ENCODE measurements at places on chromosomes 3 and 15.

DNA sequence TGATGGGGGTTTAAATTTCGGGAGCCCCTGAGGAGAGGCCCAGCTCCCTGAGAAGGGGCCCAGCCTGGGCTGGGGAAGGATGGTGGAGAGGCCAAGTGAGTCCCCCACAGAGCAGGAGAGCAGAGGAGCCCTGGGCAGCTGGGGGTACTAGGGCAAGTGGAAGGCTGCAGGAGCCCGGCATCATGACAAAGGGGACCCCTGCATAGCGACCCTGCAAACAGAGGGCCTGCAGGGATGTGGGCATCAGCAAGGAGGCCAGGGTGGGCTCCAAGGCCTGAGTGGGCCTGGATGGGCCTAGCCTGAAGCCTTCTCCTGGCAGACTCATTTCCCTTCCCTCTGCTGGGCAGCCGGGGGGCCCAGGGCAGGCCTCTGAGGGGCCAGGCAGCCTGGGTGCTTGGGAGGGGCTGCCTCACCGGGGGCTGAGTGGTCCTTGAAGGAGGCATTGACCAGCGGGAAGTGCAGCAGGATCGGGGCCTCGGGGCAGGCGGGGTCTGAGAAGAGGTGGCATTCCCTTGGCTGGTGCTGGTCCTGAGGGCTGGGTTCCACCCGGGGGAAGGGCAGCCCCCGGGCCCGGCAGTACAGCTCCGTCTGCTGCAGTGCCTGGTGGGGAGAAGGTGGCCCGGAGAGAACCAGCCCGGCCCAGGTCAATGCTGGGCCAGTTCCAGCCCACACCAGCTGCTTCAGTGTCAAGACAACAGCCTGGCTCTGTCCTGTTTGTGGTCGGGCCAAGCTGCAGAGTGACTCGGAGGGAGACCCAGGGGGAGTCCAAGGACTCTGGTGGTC, 24.7 kb downstream of the PLA2G4D start:
- no peak for DNase-seq

DNA sequence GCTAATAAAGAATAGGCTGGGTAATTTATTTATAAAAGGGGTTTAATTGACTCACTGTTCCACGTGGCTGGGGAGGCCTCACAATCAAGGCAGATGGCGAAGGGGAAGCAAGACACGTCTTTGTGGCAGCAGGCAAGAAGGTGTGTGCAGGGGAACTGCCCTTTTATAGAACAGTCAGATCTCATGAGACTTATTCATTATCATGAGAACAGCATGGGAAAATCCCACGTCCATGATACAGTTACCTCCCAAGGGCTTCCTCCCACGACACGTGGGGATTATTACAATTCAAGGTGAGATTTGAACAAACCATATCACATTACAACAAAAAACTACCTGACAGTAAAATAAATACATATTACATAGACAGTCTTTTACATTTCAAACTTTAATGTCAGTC, 414.9 kb downstream of the NAALADL2 start:
- no peak for DNase-seq

DNA sequence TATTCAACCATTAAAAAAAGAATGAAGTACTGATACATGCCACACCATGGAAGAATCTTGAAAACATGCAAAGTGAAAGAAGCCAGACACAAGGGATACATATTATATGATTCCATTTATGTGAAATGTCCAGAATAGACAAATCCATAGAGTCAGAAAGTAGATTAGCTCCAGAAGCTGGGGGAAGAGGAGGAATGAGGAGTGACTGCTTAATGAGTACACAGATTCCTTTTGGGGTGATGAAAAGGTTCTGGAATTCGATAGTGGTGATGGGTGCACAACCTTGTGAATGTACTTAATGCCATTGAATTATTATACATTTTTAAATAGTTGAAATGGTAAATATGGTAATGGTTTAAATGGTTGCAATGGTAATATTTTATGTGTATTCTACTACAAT, 90.6 kb upstream of the SPATA12 start:
- no peak for DNase-seq

- DNase-seq = no peak
Observed at GRCh38 chr3:40736943-40737342, 212.2 kb downstream of the ZNF621 start.

GRCh38 chr3:194030372-194030771, 105.6 kb upstream of the HES1 start:
- DNase-seq = no peak

GRCh38 chr3:112333381-112334317, 693 bp downstream of the CD200 start:
- no peak for DNase-seq

DNA sequence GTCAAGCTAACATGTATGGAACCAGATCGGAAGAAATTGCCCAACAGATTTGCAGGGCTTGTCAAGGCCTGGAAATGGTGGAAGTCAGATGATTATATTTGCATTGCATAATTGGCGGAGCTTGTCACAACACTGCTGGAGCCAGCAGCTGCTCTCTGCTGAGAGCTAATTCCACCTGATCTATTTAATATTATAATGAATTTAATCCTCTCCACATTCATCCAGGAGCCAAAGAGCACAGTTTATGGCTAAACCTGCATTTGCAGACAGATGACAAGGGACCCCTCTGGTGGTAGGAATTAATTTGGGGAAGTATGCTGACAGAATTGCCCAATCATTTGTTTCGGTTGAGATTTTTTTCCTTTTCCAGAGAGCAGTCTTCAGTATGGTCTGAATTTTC, 730.2 kb downstream of the TUSC7 start:
- DNase-seq = no peak

- DNase-seq = peak; percentile 34
Observed at GRCh38 chr15:98865397-98866339, 141.9 kb downstream of the PGPEP1L start.

GRCh38 chr3:119536757-119537156, 22.7 kb downstream of the CD80 start:
- no peak for DNase-seq

GRCh38 chr3:121817753-121818152, 17.1 kb downstream of the IQCB1 start:
- no peak for DNase-seq

DNA sequence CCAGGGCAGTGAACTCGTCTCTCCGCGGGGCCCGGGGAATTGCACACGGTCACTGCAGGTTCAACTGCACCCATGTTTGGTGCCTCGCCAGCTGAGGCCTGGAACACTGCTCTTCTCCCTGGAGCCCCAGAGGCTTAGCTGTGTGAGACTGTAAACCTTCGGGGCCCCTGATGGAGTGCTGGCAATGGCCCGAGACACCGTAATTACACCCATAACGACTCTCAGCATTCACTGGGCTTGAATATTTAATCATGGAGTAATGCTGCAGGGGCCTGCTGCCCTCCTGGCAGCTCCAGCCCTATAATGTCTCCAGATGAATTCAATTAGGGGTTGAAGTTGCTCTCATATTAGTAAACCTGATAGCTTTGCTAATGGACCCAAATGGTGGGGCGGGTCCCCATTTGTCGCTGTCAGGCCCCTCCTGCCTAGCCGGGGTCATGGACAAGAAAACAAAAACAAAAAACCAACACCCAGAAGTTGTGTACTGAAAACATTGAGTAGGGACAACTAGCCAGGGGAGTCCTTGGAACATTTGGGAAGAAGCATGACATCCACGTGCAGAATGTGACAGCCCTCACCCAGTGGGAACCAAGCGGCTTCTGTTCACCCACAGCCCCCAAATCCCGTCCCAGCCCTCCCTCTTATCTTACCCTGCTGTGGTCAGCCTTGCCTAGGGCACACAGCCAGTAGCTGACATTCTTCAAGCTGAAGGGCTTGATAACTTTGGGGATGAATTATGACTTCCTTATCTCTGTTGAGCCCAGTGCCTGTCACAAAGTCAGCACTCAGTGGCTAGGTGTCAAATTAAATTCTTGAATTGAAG, 74.3 kb upstream of the SCN5A start:
- no peak for DNase-seq

- DNase-seq = no peak
Observed at GRCh38 chr15:93076217-93076616, 12.8 kb downstream of the RGMA start.

DNA sequence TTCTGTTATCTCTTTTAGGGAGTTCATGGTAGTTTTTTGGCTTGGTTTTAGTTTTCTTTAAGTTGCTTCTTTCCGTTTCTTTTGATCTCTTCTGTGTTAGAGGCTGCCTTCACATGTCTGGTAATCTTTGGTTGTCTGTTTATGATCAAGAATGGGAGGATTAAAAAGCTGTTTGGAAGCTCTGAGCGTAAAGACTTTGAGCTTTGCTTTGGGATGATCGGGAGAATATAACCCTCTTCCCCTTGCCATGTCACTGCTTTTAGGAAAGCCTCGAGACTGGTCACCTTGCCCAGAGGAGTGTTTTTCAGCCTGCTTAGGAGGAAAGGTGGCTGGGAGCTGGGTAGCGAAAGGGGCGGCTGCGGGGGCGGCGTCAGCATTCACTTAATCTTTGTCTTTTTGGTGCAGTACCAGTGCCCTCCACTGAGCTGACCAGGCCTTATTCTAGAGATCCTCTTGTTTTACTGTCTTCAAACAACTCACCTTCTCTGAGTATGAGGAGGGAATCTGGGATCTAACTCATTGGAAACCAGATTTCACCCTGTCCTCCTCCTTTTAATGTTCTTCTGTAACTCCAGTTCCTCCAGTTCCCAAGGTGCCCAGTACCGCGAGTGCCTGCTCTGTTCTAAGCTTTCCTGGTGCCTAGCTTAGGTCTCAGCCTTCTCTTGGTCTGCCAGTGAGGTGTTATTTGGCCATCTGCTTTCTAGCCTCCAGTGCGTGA, 15.5 kb downstream of the TATDN2 start:
- peak; percentile 57 for DNase-seq

DNA sequence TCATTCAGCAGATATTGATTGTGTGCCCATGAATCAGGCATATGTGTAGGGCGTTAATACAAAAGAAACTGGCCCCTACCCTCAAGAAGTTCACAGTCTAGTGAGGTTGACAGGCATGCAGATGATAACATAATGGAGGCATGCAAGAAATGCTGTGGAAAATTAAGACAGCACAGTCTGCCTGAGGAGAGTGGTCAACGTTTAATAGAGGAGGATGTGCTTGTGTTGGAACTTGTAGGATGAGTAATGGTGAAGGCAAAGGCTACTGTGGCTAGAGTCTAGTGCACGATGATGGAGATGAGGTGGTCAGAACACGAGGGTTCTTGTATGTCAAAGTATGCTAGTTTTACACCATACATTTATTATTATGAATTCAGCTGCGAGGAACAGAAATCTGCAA, 295.7 kb downstream of the SOX2 start:
- no peak for DNase-seq

DNA sequence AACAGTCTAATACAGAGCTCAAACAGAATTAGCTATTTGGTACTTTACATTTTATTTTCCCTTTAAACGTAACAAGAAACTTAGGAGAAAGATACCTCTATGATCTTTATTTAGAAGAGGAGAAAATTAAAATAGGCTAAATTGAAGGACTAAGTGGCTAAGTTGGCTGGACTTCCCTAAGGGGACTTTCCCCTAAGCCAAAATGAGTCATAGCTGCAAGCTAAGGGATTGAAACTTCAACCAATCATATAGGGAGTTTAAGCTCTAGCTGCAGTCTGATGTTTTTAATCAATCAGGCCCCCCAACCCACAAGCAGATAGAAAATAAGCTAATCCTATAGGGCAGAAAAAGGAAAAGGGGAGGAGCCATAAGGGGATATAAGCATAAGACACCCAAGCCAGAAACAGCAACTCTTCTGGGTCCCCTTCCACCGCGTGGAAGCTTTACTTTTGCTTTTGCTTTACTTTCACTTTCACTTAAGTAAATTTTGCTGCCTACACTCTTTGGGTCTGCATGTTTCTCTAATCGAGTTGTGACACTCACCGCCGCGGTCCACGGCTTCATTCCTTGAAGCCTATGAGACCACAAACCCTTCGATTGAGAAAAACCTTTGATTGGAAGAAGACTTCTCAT, 1108.5 kb upstream of the EPHA6 start:
- no peak for DNase-seq

- DNase-seq = no peak
Observed at GRCh38 chr15:73626072-73626471, 7.1 kb downstream of the NPTN start.

- DNase-seq = no peak
Observed at GRCh38 chr3:190581041-190581541, 67.2 kb downstream of the IL1RAP start.

GRCh38 chr15:101175401-101175800, 76.4 kb downstream of the CHSY1 start:
- no peak for DNase-seq

DNA sequence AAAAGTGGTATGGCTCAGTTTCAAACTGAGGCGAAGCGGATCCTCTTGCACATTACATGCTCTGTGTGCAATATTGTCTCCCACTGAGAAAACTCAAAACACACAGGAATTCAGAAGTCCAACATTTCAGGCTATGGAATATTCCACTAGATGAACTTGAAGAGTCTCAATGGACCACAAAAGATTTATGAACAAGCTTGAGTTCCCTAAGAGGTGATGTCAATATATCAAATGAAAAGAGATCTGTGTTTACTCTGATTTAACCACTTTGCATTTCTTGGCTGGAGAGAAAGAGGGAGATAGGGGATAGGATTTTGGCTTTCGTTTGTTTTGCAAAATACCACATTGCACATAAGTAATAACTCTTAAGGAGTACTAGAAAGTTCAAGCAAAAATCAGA, 20.3 kb downstream of the PDZRN3 start:
- DNase-seq = no peak

GRCh38 chr3:185210621-185211142, 43.2 kb downstream of the EHHADH start:
- no peak for DNase-seq

DNA sequence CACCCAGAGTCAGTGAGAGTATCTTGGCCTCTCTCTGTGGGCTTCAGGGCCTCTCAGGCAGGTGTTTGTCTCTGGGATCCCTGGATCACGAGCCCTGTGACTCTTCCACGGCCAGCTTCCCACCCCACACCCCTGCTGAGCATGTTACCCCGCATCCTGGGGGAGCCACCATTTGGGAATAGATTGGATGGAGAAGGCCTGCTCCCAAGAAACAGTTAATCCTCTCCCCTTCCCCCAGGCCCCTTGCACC, 15.5 kb upstream of the SRP14 start:
- DNase-seq = no peak

DNA sequence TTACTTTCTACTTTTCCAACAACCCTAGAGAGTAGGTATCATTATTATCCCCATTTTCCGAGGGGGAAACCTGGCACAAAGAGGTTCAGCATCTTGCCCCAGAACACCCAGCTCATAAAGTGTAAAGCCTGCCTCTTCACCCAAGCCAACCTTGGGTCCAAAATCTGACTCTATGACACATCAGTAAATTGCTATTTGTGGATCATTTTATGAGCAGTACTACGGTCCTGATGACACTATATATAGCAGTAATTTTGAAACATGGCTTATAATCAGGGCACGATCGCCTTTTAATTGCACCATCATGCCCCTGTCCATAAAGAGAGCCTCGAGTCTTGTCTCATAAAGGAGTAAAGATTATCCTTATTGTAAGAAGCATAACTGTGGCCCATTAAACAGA, 9.7 kb downstream of the MAGI1 start:
- no peak for DNase-seq

GRCh38 chr15:39361497-39361896, 219.4 kb upstream of the THBS1 start:
- no peak for DNase-seq

- DNase-seq = no peak
Observed at GRCh38 chr3:73954506-73954905, 329.8 kb upstream of the PDZRN3 start.
